ENCODE measurements at places on chromosomes 13 and 19.

DNA sequence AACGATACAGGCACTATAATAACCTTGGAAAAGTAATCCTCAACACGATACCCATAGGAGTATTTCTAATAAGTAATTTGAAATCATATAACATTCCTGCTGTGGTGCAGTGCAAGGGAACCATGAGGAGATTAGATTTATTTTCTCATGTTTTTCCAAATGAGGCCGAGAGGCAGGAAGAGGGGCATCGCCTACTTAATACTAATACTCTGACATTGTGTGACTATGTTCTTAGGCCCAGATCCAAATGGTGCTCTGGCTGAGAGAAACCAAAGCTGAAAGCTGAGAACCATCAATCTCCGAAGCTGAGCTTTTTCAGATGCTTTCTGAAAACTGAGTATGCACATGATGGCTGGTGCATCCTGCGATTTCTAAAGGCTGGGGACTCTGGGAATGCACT lies 248.0 kb upstream of the MAB21L1 start:
- DNase-seq, result no peak

DNA sequence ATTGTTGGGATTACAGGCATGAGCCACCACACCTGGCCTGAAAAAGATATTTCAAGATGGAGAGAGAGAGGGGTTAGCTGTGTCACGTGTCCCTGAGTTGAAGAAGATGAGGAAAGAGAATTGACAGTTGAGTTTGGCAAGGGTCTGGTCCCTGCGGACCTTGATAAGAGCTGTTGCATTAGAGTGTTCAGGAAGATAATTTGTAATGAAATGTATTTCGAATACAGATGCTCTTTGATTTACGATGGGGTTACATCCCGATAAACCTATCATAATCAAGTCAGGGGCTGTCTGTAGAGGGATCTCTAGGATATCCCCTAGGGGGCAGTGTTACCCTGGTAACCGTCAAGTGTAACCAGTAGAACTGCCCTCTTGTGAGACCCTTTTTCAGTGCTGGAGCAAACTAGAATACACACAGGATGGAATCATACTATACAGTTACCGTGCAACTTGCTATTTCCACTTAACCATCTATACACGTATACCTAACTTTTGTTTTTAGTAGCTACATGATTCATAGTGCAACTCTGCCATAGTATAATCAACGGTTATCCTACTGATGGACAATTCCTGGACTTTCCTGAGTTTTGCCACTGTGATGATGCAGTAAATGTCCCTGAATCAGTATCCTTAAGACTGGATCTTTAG lies 1.5 kb upstream of the ELOF1 start:
- peak; percentile 34 for DNase-seq

- DNase-seq, result no peak
Measured at GRCh38 chr13:59038824-59039223, 1124.9 kb downstream of the DIAPH3 start.

GRCh38 chr13:32135655-32136054 lies 104.1 kb downstream of the FRY start:
- DNase-seq, result no peak

DNA sequence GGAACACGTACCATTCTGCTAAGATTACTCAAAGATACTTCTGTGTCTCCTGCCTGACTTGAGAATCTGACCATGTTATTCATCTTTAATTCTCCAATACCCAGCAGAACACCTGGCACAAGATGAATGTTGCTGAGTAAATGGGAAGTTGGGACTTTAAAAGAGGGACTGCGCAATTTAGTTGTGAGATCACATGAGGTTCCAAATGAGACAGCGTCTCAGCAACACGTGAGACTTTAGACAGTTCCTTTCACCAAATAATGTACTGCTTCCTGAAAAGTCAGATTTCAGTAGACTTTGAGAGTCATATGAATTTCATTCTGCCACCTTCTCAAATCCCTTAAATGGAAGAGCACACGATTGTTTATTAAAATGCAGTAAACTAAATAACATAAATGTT lies 36.7 kb downstream of the DOCK9 start:
- peak; percentile 26 for DNase-seq

DNA sequence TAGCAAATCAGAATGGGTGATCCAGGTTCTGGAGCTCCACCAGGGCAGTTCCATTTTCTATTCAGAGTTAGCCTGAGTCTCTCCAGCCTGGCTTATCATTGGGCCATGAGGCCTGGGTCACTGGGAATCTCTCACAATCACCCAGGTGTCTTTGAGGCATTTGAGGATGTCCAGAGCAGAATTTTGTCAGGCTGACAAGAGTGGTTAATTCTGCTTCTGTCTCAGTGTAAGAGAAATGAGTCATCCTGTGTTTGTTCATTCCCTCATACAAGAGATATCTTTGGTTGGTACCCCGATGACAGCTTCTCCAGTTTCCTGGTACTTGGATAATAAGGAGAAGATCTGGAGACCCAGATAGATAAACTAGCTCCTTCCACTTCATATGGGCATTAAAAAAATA lies 10.4 kb downstream of the ZNF93 start:
- DNase-seq, result no peak

DNA sequence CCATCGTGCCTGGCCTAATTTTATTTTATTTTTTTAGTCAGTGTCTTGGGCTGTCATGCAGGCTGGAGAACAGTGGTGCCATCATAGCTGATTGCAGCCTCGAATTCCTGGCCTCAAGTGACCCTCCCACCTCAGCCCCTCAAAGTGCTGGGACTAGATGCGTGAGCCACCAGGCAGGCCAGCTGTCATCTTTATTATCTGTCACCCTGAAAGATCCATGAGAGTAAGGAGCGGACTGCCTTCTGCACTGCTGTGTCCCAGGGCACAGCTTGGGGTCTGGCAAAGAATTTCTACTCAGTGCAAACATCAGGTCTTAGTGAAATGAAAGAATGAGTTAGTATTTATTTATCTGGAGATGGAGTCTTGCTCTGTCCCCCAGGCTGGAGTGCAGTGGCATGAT lies 9.5 kb upstream of the TLE5 start:
- no peak for DNase-seq

DNA sequence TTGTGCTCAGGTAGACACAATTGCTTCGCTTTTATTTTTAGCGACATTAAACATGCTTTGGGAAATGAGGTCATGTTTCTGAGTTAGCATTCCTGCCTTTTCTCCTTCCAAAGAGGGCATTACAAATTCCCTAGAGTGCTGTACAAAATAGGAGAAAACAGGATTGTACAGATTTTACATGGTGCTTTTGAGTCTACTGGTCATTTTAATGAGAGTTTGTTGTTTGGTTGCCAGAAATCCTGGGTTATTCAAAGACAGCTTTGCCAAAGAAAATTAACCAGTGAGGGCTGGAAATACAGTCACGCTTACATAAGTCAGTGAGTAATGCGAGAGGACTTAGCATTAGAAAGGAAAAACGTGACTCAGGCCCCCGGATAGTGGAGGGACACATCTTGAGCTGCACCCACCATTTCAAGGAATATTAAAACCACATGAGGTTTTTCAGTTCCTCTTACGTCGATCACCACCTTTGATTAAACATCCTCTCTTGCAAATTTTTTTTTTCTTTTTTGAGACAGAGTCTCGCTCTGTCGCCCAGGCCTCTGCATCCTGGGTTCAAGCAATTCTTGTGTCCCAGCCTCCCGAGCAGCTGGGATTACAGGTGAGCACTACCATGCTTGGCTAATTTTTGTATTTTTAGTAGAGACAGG lies 55.4 kb downstream of the SACS start:
- peak; percentile 14 for DNase-seq

GRCh38 chr19:14497228-14497921 lies 1.4 kb upstream of the GIPC1 start:
- no peak for DNase-seq

DNA sequence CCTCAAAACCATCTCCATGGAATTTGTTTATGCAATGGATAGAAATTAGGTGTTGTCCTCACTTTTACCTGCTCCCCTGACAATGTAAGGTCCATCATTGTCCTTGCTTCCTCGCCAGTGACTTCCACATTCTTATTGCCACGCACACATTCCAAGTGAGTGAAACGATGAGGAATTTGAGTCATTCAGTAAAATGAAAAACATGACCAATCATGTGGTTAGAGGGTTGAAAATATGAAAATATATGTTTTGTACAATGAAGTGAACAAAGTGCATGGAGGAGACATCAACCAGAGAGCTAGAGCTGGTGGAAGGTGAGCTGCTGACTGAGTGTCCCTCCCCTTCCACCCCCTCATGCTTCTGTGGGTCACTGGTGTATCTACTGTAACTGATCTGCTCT lies 91.7 kb downstream of the ATP8A2 start:
- no peak for DNase-seq

DNA sequence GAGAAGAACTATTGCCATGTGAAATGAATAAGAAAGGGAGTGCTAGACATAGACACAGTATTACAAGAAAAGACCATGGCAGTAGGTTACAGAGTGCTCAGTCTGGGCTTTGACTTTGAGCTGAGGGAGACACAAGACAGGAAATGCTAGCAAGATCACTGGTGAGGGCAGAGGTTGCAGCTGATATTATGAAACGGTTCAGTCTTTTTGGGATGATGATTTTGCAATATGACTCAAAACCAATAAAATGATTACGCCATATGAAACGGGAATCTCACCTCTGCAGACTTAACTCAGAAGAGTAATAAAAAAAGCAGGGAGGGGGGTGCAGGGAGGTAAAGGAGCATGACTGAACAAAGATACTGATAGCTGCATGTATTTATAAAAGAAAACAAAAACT lies 123.1 kb downstream of the RBM26 start:
- DNase-seq, result no peak

DNA sequence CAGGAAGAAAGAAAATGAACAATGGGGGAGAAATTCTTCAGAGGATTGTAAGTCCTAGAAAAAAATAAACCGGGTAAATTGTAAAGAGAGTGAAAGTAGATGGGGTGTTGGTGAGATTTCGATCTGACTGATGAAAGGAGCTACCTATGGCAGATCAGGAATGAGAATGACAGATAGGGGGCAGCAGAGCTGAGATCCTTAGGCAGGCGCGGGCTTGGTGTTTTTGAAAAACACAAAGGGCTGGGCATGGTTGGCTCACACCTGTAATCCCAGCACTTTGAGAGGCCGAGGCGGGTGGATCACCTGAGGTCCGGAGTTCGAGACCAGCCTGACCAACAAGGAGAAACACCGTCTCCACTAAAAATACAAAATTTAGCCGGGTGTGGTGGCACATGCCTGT lies 1468.6 kb upstream of the SLC10A2 start:
- no peak for DNase-seq

Measured in hematopoietic multipotent progenitor cell (in vitro differentiated cells).